Caki2 (cell line): ENCODE measurements at places on chromosomes 7 and 10. TPM values are rescaled to one million over a fixed set of nuclear protein-coding genes. Genes with fewer than 3 reads are reported as not detected.
A peak's percentile ranks its signal among the peaks of the same experiment; 100 is the strongest.

- peak; percentile 64 for DNase-seq
Measured at GRCh38 chr10:91901784-91902677, 7.3 kb downstream of the FGFBP3 start.

GRCh38 chr7:103113164-103113563 is 35.7 kb downstream of the NAPEPLD start:
- peak; percentile 61 for DNase-seq

- peak; percentile 81 for DNase-seq
Measured at GRCh38 chr7:75878769-75879611, at the start of gene RHBDD2. Gene RHBDD2, plus strand, starts transcription at chr7:75879034. Its CDS starts 49 bp downstream, at chr7:75879083.

DNA sequence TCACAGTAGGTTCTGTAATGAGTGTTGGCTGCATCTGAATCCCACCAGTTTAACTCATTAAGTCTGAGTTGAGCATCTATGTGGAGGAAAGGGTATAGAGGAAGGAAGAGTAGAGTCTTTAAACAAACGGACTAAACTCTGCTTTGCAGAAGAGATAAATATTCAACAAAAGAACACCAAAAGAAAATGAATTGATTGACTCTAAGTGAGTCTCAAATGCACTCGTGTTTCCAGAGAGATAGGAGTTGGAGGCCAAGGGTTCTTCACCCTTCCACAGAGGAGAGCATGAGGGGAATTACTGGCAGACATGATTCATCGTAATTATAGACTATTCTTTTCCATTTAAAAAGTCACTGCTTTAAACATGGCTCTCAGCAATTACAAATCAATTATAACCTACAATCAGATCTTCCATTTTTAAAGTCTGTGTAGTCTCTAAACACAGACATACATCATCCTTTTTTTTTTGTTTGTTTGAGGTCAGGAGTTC is 56.3 kb downstream of the PLPP4 start:
- DNase-seq: no peak

GRCh38 chr7:129264534-129264933 is 39.7 kb downstream of the AHCYL2 start:
- DNase-seq: no peak

DNA sequence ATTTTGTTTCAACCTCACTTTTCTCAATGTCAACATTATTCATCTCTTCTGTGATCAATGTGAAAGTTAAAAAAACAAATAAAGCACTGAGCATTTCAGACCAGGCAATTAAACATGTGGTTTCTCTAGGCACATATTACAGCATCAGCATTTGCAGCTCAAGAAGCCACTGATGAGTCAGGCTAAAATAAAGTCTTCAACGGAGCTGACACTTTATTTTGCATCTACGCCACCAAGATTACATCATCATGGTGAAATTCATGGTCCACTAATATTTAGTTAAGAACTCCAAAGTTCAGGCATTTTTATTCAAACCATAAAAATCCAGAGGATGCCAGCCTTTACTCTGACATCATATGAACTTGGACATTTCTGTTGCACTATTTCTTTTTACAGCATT is 33.0 kb downstream of the MAGI2 start:
- peak; percentile 81 for DNase-seq

DNA sequence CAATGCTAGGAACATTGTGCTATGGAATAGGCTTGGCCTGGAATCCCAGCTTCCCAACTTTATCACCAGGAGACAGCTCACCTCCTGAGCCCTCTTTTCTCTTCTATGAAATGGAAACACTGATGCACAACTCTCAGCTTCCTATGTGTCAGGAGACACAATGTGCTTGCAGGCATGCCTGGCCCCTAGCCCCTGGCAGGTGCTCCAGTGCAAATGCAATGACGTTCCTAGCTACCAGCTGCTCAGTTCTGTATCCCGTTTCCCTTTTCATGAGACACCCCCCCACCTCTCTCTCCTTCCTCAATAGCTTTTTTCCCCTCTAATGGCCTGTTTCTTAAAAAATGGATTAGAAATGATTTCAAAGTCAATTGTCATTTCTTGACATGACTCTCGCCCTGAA is 30.7 kb downstream of the HABP2 start:
- no peak for DNase-seq

DNA sequence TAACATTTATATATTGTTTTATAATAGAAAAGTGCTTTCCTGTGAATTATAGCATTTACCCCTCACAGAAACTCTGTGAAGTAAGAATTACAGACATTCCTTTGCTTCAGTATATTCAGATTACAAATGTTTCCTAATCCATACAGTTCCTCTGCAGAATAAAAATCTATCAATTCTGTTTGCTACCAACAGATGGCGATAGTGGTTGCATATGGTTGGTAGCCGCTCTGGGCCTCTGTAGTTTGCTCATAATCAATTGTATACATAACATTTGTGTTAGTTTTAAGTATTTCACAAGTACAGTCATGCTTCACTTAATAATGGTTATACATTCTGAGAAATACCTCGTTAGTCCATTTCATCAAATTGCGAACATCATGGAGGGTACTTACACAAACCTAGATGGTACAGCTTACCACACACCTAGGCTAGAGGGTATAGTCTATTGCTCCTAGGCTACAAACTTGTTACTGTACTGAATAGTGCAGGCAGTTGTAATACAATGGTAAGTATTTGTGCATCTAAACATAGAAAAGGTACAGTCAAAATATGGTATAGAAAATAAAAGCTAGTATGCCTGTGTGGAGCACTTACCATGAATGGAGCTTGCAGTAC is 94.4 kb upstream of the STEAP4 start:
- no peak for DNase-seq

DNA sequence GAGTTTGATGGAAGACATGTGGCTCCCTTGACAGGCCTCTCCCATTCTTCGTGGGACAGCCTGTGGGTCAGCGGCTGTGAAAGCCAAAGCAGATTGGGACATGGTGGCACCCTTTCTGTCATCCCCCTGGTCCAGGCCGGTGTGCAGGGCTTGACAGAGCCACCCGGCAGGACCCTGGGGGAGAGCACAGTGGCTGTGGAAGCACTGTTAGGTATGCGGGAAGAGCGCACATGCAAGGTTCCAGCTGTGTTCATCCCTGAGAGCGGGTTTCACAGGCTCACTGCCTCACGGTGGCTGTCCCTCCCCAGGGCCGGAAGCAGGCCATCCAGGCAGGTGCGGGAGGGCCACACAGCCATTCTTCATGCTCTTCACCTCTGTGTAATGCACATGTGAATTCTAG is 29.8 kb downstream of the SHH start:
- no peak for DNase-seq

- no peak for DNase-seq
Measured at GRCh38 chr7:72272479-72272878, 139.7 kb downstream of the CALN1 start.

- DNase-seq: no peak
Measured at GRCh38 chr10:36507715-36508114, 617.7 kb upstream of the ANKRD30A start.

DNA sequence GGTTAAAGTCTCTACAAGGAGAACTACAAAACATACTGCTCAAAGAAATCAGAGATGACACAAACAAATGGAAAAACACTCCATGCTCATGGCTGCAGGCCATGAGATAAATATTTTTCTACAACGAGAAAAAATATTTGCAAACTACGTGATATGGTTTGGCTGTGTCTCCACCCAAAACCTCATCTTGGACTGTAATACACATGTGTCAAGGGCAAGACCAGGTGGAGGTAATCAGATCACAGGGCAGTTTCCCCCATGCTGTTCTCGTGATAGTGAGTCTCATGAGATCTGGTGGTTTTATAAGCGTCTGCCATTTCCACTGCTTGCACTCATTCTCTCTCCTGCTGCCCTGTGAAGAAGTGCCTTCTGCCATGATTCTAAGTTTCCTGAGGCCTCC is 57.8 kb downstream of the COA1 start:
- DNase-seq: no peak

DNA sequence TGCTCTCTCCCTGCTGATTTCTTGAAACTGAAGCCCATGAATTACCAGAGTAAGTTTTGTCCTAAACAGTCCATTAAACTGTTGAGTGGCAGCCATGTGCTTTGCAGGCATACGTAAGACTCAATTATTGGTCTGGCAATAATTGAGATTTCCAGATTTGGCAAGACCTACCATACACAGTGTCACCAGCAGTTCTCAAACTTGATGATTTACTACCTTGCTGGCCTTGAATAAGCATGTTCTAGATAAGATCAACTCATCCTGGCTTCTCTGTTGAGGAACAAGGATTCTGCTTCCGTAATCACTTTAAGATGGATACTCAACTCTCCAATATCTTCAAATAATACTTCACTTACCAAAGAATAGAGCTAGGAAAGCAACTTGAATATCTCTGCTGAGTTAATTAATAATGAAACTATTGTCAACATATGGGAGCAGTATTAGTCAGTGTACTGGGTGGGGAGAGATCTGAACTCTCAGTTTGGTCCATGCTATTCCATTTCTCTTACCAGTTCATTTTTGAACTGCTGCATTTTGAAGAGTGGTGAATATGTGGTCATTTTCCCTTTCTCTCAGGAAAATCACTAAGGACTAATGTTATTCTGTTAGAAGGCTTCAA is 181.4 kb downstream of the IPMK start:
- DNase-seq: no peak

DNA sequence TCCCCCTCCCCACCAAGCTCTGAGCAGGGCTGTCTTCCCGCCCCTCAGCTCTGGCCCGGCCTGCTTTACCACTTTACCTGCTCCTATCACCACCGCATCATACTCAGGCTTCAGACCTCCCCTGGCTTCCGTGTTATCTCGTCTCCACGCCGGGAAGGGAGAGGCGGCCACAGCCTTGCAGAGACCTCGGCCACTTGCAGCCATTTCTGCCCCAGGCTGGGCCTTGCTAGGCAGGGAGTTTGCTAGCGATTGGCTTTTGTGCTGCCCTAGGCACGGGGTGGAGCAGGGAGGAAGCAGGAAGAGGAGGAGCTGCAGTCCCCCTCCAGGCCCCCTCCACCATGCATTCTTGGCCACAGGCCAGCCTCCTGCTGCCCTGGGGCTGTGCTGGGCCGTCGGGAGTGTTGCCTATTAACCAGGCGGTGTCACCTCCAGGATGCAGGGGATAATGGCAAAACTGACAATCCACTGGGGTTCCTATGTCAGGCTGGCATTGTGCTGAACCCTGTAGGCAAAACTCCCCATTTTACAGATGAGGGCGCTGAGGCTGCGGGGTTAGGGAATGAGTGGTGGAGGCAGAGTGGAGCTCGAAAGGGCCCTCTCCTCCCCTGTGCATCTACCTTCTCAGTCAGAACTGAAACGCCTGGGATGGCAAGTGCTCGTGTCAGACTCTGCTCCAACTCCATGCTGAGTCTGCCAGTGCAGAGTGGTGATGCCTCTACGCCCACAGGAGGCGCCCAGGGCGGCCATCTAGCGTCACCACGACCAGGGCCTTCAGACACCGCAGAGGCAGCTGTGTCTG is at the start of gene PYROXD2:
Gene PYROXD2, minus strand, starts transcription at position 251 of the 799 bp plus-strand sequence. Its CDS starts 47 bp downstream, at position 204.
- peak; percentile 94 for DNase-seq

- DNase-seq: no peak
Measured at GRCh38 chr10:61139592-61139953, 195.6 kb upstream of the RHOBTB1 start.

- DNase-seq: peak; percentile 27
Measured at GRCh38 chr7:26620352-26620751, 244.0 kb downstream of the SKAP2 start.

DNA sequence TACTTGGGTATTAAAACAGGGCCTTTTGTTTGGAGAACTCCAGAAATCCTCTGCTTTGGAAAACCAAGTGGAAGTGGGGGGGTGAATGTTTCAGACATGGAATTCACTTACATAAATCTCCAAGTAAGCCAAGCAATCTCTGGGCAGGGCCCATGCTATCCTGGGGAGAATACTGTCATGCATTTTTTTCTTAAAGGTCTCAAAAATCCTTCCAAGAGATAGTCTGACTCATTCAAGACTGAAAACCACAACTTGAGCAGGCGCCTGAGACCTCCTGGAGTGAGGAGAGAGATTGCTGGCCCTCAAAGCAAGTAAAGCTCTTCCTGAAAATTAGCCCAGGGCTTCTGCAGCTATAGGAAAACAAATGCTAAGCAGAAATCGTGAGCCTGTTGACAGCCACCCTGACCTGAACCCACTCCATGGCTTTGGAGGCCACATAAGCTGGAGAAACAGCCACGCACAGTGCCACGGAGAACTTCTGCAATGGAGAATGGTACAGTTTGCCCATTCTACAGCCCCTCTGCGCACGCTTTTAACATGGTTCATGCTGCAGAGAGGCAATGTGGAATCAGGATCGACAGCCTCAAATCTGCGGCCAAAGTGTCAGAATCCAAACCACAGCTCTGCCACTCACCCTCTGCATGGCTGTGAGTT is 203.1 kb upstream of the AUTS2 start:
- peak; percentile 86 for DNase-seq

DNA sequence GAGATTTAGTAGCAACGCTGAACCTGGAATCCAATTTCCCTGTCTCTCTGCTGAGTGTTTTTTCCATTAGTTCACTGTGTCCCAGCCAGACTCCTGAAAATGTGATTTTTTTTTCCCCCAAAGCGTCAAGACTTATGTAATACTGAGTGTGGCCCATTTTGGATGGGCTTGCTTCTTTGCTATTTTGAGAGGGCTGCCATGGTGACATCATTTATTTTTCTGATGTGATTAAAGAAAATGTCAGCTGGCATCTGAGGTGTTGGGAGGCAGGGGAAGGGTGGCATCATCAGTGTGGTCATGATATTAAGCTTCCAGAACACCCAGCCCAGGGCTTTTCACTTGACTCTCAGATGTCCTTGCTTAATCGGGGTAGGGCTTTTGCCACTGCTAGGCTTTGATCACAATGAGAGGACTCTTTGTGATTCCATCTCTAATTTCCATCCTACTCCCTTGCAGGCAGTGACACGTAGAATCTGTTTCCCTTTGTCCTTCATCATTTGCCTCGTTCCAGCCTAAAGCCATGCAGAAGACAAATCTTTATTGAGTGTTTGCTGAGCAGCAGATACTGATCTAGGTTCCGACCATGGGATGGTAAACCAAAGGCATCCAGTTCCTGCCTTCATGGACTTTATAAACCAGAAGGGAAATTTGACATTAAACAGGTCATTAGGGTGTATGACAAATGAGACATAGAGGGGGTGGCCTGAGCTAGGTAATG is 7.4 kb downstream of the ZNF365 start:
- no peak for DNase-seq

The PNLIPRP3 gene
- total RNA-seq: not detected in 2 replicates

The STOX1 gene
- 0.68 TPM in 1 of 2 replicates, not detected in the other for total RNA-seq

The IFIT2 gene
- total RNA-seq: 5.9 and 7.9 TPM in 2 replicates

The AKR1C4 gene
- not detected in 2 replicates for total RNA-seq

The ADIRF gene
- total RNA-seq: not detected in 2 replicates

The OR2A7 gene
- total RNA-seq: 0.47 TPM in 1 of 2 replicates, not detected in the other

The LEP gene
- not detected in 2 replicates for total RNA-seq

The PHYHIPL gene
- 2.2 TPM in 1 of 2 replicates, not detected in the other for total RNA-seq

The HELLS gene
- total RNA-seq: 59.2 and 74.8 TPM in 2 replicates
